ENCODE measurements at places on chromosomes 7 and 10. TPM values are rescaled to one million over a fixed set of nuclear protein-coding genes. Genes with fewer than 3 reads are reported as not detected.

Gene WNT8B
- not detected for total RNA-seq

Gene AKR1D1
- 0.30 TPM for total RNA-seq

Gene ZNF735
- not detected for total RNA-seq

Gene GPR15LG
- not detected for total RNA-seq

Gene MRLN
- not detected for total RNA-seq

Gene CREB5
- 0.68 TPM for total RNA-seq

Gene MYL10
- not detected for total RNA-seq

Gene ZNF467
- 0.08 TPM for total RNA-seq

Gene NUTM2B
- 0.33 TPM for total RNA-seq

Gene PAOX
- 3.2 TPM for total RNA-seq

Gene IDI2
- not detected for total RNA-seq

Gene FAM13C
- not detected for total RNA-seq

Gene OGDHL
- 0.30 TPM for total RNA-seq

Gene PRLHR
- not detected for total RNA-seq

Gene H2BK1
- not detected for total RNA-seq

Gene SORBS1
- 0.38 TPM for total RNA-seq

Gene LIPN
- not detected for total RNA-seq

Gene ZMIZ2
- 118 TPM for total RNA-seq

Gene NPFFR1
- not detected for total RNA-seq

Gene NPTX2
- 0.18 TPM for total RNA-seq

Gene PNLIP
- 1.5 TPM for total RNA-seq

Gene CTAGE8
- total RNA-seq, result 0.14 TPM

Gene KCP
- 0.40 TPM for total RNA-seq

Gene GIMAP1
- 2.1 TPM for total RNA-seq

Gene PRTFDC1
- 0.47 TPM for total RNA-seq

Gene PRF1
- 57.6 TPM for total RNA-seq

Gene NKX6-2
- total RNA-seq, result not detected

Gene BMPER
- 0.16 TPM for total RNA-seq

Gene IKZF1
- 228 TPM for total RNA-seq
